Endothelial cell (in vitro differentiated cells): ENCODE measurements at places on chromosomes 1 and 21. TPM values are rescaled to one million over a fixed set of nuclear protein-coding genes. Genes with fewer than 3 reads are reported as not detected.

The FMO5 gene
- total RNA-seq: 1.6 TPM

The PROK1 gene
- not detected for total RNA-seq

The LRRC38 gene
- not detected for total RNA-seq

The P3H1 gene
- total RNA-seq: 178 TPM

The CCDC18 gene
- 10.4 TPM for total RNA-seq

The NHLH2 gene
- 2.3 TPM for total RNA-seq

The RNF186 gene
- not detected for total RNA-seq

The NCMAP gene
- 0.05 TPM for total RNA-seq

The TLR5 gene
- total RNA-seq: 0.77 TPM

The LCE3D gene
- total RNA-seq: not detected

The SLC1A7 gene
- not detected for total RNA-seq

The CELA3B gene
- not detected for total RNA-seq

The FABP3 gene
- 1.1 TPM for total RNA-seq

The OR2T2 gene
- total RNA-seq: not detected

The CNN3 gene
- 596 TPM for total RNA-seq

The RAD54L gene
- total RNA-seq: 9.3 TPM

The ASCL5 gene
- not detected for total RNA-seq

The MAP1LC3C gene
- 1.7 TPM for total RNA-seq

The ERICH3 gene
- total RNA-seq: 2.8 TPM

The PRDM16 gene
- total RNA-seq: 21.4 TPM

The HSD3B1 gene
- not detected for total RNA-seq

The PLPPR5 gene
- total RNA-seq: 1.1 TPM

The S100A7 gene
- total RNA-seq: not detected

The AQP10 gene
- not detected for total RNA-seq

The IL6R gene
- 1.0 TPM for total RNA-seq

The FCAMR gene
- total RNA-seq: not detected

The TFAP2E gene
- 3.6 TPM for total RNA-seq

The RPE65 gene
- not detected for total RNA-seq

The AIM2 gene
- 29.2 TPM for total RNA-seq

The ANKRD35 gene
- not detected for total RNA-seq

The FCRL5 gene
- total RNA-seq: not detected

The LAX1 gene
- not detected for total RNA-seq
